Psoas muscle (tissue), 8 donors: ENCODE measurements at places on chromosomes 5 and 9. TPM values are rescaled to one million over a fixed set of nuclear protein-coding genes. Genes with fewer than 3 reads are reported as not detected.

Gene DIRAS2
- not detected for total RNA-seq

Gene DNM1
- 2.1 TPM for total RNA-seq

Gene PCDHA2
- total RNA-seq: not detected

Gene SYNPO
- 447 TPM for total RNA-seq

Gene ANKRD18B
- total RNA-seq: not detected

Gene SPINK13
- total RNA-seq: not detected

Gene PCDHGB1
- 1.5 TPM for total RNA-seq

Gene ARL14EPL
- not detected for total RNA-seq

Gene OR1L6
- not detected for total RNA-seq

Gene HMMR
- 0.49 TPM for total RNA-seq

Gene RGS7BP
- total RNA-seq: 0.46 TPM

Gene TMEM232
- 1.1 TPM for total RNA-seq

DNA sequence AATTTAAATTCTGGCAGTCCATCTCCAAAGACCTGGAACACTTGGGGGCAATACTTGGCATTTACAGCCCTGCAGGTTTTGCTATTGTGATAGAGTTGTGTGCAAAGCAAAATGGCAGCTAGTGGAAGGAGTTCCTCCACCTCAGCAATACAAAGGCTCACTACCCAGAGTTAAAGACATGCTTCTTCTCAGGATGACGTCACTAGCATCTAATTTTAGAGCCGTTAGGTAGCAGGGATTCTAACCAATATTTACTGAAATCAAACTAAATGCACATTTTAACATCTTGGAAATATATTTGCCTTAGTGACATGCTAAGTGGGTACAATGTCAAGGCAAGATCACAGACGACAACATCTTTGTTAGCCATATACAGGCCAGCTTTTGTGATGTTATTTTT is 261.6 kb downstream of the MAN2A1 start:
- DNase-seq: no peak

GRCh38 chr9:114735704-114736103 is 53.7 kb upstream of the TEX48 start:
- no peak for DNase-seq

DNA sequence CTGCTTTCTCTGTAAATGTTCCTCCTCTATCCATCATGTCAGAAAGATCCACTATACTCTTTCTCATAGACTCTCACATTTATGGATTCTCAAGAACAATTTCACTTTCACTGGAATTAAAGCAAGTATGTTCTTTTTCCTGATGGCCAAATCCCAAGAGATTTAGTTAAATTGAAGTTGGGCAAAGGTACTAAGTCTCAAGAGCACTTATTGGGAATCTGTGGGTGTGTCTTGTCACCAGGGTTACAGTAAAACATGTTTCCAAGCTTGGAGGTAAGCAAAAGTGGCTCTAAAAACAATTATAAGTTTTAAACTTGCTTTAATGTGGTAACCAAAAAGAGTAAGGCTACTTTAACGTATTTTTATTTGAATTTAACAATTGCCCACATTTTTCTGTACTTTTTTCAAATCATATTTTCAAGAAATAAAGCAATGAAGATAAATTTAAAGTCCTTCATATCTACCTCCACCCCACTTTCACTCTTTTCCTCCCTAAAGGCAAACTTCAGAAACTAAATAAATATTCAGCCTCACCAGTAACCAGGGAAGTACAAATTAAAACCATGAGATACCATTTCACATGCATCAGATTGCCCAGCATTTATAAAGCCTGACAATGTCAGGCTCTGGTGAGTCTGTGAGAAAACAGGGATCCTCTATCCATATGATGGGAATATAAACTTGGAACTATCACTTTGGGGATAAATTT is 387.4 kb downstream of the CETN3 start:
- no peak for DNase-seq

DNA sequence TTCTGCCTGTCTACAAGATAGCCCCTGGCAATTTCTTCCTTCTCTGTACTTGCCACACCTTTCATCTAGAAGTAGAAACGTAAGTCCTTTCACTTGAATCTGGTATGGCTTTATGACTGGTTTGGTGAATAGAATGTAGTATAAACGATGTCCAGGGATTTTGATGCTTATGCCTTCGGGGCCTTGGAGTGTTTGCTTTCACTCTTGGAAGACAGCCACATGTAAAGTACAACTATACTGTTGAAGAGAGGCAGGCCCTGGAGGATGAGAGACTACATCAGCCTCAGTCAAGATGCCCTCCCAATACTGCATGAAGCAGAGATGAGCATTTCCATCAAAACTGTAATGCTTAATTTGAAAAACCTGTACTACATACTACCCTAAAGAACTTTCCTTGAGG is 553.8 kb upstream of the C9orf72 start:
- DNase-seq: no peak

GRCh38 chr5:141478321-141478945 is 2.7 kb downstream of the PCDHGC3 start:
- peak; percentile 58 for DNase-seq

DNA sequence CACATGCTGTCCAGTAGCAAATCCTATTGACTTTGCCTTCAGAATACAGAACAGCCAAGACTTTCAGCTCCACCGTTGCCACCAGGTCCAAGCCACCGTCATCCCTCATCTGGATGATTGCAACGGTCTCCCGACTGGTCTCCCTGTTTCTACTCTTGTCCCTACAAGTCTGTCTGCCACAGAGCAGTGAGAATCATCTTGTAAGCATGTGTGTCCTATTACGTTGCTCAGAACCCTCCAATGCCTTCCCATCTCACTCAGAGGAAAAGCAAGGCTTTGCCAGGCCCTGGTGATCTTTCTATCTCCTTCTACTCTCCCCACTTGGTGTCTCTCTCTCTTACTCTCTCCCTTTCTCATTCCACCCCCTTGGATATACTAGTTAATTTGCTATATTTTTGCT is 76.7 kb upstream of the GDNF start:
- no peak for DNase-seq

- no peak for DNase-seq
These were observed 33.1 kb upstream of the ADRB2 start for GRCh38 chr5:148793261-148793660.

- DNase-seq: peak; percentile 39
These were observed 629 bp downstream of the CCNH start for GRCh38 chr5:87411973-87412629.

GRCh38 chr5:75078027-75078426 is 25.7 kb upstream of the GCNT4 start:
- DNase-seq: no peak

DNA sequence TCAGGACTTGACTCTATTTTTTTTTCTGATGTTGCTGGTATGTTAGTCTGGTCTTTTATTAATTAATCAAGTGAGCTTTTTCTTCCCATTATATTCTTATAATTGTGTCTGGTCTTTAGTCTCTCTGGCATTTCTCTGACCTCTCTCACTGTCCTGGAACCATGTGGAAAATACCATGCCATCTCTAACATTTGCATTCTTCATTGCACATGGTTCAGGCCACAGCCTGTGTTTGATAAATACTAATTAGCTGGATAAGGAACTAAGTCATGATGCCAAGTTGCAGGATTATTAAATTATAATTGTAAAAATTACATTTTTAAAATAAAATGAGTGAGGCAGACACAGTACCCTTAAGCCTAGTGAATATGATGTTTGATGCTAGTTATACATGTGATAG is 155.6 kb downstream of the EDIL3 start:
- no peak for DNase-seq

GRCh38 chr5:84564321-84565075 is 179.8 kb upstream of the EDIL3 start:
- no peak for DNase-seq

- no peak for DNase-seq
These were observed 11.9 kb downstream of the OTULINL start for GRCh38 chr5:14593326-14594021.

- no peak for DNase-seq
These were observed 55.6 kb downstream of the ANGPTL2 start for GRCh38 chr9:127066851-127067136.

DNA sequence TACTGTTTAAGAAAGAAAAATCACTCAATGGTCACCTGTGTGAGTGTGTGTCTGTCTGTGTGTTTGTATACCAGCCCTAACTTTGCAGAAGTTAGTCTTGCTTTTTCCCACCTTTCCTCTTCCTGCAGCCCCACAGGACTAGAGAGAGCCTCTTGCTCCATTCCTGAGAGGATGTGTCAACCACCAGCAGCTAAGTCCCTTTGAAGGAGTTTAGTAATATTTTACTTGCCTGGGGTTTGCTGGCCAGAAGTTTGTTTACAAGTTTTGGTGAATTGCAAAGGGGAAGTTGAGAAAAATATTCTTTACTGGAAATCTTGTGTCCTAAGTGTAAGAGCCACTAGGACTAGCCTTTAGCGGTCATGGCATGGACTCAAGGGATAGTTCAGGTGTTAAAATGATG is 316.2 kb downstream of the BRINP1 start:
- DNase-seq: no peak

DNA sequence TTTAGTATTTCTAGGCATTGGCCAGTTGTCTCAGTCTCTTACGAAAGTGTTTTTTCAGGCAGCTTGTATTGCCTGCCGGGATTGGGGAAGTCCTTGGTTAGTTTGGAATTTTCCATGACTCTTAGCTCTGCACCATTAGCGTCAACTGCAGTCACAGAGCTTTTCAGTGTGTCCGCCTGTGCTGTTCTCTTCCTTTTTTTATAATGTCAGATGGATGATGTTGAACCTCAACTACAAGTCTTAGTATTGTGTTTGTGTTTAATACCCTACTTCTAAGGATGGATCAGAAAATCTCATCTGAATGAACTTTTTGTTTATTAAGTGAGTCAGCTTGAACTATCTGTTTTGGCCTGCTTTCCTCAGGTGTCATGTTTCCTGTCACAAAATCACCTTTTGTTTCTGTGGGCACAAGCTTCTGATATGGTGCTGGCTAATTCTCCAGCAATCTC is 33.1 kb downstream of the ATP6V0E1 start:
- DNase-seq: no peak

DNA sequence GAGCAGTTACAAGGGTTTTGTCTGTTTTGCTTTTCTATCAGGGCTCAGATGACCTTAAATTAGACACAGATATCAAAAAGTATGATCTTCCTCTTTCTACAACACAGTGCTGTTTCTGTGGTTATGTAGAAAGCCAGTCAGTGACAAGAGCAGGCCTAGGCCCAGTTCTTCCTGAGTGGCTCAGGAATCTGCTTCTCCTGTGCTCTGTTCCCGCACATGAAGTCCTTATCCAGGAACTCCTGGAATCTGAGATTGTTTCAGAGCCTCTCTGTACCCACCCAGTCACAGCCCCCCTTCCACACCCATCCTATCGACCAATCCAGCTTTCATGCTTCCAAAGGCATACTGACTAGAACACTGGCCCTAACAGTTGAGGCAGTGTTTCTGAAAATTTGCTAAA is 40.4 kb upstream of the SMU1 start:
- DNase-seq: no peak

GRCh38 chr5:135999406-136000139 is 29.2 kb upstream of the TGFBI start:
- DNase-seq: no peak

DNA sequence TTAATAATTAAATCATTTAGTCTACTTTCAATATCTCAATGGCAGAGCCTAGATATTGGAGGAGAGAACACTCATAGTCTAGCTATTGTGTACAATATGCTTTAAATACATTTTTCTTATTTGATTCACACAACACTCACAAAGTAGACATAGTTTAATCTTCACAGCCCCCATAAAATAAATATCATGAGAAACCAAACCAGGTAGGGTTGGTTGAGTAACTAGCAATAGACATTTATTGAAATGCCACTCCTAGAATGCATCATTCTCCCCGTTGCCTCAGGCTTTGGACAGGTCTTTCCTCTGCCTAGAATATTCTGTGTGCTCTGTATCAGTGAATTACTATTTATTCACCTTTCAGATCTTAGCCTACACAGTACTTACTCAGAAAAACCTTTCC is 141.9 kb downstream of the CEMIP2 start:
- no peak for DNase-seq

- no peak for DNase-seq
These were observed 308.4 kb upstream of the MEF2C start for GRCh38 chr5:89191374-89191773.
